Natural killer cell treated with Interleukin-12 subunit alpha and Interleukin-12 subunit beta and Interleukin-15 and Interleukin-18, amount 100 ng/mL, for 72 hours (primary cell): ENCODE measurements at places on chromosomes 3 and 15. TPM values are rescaled to one million over a fixed set of nuclear protein-coding genes. Genes with fewer than 3 reads are reported as not detected.
A peak's percentile ranks its signal among the peaks of the same experiment; 100 is the strongest.

The PDHB gene
- total RNA-seq, result 30.6 TPM

The C3orf22 gene
- total RNA-seq, result not detected

DNA sequence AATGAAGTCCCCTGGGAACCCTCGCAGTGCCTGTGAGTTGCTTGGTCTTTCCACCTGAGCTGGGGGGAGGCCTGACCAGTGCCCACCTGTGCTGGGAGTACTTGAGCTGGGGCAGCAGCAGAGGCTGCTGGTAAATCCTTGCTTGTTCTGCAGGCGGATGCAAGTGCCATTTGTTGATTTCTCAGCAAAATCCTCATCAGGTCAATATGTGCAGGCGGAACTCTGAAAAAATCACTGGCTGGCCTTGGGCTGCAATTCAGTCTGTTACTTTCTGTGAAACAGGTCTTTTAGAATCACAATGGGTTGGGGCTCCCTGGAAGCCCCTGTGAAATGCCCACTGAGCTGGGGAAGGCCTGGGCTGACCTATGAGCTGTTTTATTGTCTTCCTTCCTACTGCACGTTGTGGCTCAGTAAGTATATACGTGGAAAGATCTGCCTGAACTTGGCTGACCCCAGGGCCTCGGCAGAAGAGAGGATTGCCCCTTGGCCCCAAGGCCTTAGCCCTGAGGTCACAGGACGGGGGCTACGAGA lies 182.0 kb upstream of the RGMA start:
- H3K27me3 ChIP-seq, result no peaks in the 10 kb centered on the region
- no peak overlapping the region for H3K4me3 ChIP-seq
- no peak for DNase-seq

DNA sequence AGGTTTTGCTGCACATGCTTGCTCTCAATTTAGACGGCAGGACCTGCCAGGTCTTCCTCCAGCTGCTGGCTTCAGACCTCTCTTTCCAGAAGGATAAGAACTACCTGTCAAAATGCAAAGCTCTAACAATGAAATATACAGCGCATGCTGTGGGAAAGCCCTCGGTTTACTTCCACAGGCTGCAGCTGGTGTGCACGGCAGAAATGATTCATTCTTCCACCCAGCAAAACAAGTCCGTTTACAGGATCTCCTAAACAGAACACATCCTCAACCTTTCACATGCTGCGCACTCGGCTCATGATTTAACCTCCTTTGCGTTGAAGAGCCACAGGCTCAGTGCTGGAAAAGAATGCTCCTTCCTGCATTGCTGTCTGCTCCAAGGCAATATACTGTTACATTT lies 92.4 kb upstream of the WNT5A start:
- H3K4me3 ChIP-seq, result no peak overlapping the region
- no peaks in the 10 kb centered on the region for H3K36me3 ChIP-seq
- DNase-seq, result no peak
- H3K27ac ChIP-seq, result no peak overlapping the region
- no peaks in the 10 kb centered on the region for H3K4me1 ChIP-seq
- no peaks in the 10 kb centered on the region for H3K27me3 ChIP-seq

The RBPMS2 gene
- total RNA-seq, result 0.33 TPM

DNA sequence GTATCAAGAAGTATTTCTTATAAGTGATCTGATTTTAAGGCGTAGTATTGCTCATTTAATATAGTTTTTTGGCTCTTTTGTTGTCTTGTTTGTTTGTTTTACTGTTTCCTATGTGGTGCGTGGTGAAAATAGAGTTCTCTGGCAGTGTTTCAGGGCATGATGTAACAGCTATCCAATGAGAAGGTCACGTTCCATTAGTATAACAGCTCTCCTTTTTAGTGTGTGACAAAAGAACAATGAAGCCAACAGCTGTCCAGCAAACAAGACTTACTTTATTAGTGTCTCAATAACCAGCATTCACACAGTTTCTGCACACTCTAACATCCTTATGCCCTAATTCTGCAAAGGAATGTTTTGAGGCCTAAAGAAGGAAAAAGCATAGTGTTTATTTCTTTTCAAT lies 127.9 kb downstream of the SLC25A26 start:
- no peak for DNase-seq
- H3K27ac ChIP-seq, result no peak overlapping the region
- peaks cover 20% of the 10 kb centered on the region for H3K4me1 ChIP-seq
- no peak overlapping the region for H3K4me3 ChIP-seq
- H3K36me3 ChIP-seq, result peaks cover 23% of the 10 kb centered on the region
- no peaks in the 10 kb centered on the region for H3K27me3 ChIP-seq

GRCh38 chr15:66700412-66700801 lies 1.6 kb upstream of the SMAD6 start:
- H3K4me3 ChIP-seq, result peak overlapping the region; percentile 74
- H3K36me3 ChIP-seq, result no peaks in the 10 kb centered on the region
- no peak for DNase-seq
- H3K27me3 ChIP-seq, result peaks cover 21% of the 10 kb centered on the region
- no peak overlapping the region for H3K27ac ChIP-seq
- peaks cover 17% of the 10 kb centered on the region for H3K4me1 ChIP-seq

GRCh38 chr3:146449613-146450012 lies 19.7 kb downstream of the PLSCR2 start:
- no peaks in the 10 kb centered on the region for H3K4me1 ChIP-seq
- no peak for DNase-seq
- no peak overlapping the region for H3K4me3 ChIP-seq
- H3K27me3 ChIP-seq, result peaks cover 9% of the 10 kb centered on the region
- no peak overlapping the region for H3K27ac ChIP-seq

DNA sequence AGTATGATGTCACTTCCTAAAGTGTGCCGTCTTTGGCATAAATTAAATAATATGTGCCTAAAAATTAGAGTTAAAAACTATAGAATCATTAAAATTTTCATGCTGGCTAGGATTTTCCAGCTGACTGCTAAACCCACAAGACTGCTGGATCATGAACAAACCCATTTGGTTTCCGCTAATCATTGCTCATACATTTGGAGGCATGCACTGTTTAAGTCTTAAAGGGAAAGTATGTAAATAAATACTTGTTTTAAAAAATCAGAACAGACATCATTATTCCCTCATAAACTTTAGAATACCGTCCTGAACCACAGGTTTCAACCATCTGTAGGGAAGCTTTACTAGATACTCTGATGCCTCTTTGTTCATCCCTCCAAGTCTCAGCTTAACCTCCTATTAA lies 26.5 kb downstream of the ATP6V1A start:
- no peaks in the 10 kb centered on the region for H3K36me3 ChIP-seq
- H3K27me3 ChIP-seq, result no peaks in the 10 kb centered on the region
- DNase-seq, result no peak
- H3K27ac ChIP-seq, result no peak overlapping the region

GRCh38 chr3:49027634-49028033 lies 1.6 kb downstream of the IMPDH2 start:
- H3K4me1 ChIP-seq, result peaks cover 44% of the 10 kb centered on the region
- H3K4me3 ChIP-seq, result peak overlapping the region; percentile 94
- no peaks in the 10 kb centered on the region for H3K27me3 ChIP-seq
- DNase-seq, result no peak
- H3K27ac ChIP-seq, result peak overlapping the region; percentile 99

DNA sequence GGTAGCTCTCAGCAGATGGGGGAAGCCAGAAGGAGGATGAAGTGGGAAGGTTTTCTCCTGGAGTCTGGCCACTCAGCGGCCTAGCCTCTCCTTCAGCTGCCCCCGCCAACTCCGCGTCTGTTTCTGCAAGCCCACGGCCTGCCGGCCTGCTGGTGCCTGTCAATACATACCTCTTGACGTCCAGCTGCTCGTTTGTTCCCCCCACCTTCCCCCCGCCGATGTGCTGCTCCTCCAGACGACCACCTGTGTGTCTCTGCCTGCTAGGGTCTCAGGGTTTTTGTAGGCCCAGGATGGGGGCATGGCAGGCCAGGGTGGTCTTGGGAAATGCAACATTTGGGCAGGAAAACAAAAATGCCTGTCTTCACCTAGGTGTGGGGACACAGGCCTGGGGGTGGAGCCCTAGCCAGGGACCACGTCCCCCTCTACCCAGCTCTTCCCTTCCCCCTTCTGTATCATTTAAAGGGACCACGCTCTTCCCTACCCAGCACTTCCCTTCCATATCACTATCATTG lies 137.8 kb downstream of the ALCAM start:
- H3K4me1 ChIP-seq, result no peaks in the 10 kb centered on the region
- H3K4me3 ChIP-seq, result no peak overlapping the region
- H3K27me3 ChIP-seq, result peaks cover 6% of the 10 kb centered on the region
- H3K27ac ChIP-seq, result no peak overlapping the region
- H3K36me3 ChIP-seq, result no peaks in the 10 kb centered on the region

The ECE2 gene
- not detected for total RNA-seq

- peak within 1 kb of the TSS; percentile 96 for H3K27ac ChIP-seq
- H3K4me1 ChIP-seq, result peaks cover 28% of the 10 kb centered on the region
These were observed at the start of gene RAB11A for GRCh38 chr15:65869126-65869953. RAB11A (plus strand) TSS chr15:65869491; CDS start chr15:65869586, 95 bp downstream.

- DNase-seq, result no peak
- no peak overlapping the region for H3K4me3 ChIP-seq
- H3K36me3 ChIP-seq, result no peaks in the 10 kb centered on the region
- peaks cover 12% of the 10 kb centered on the region for H3K27me3 ChIP-seq
- H3K27ac ChIP-seq, result no peak overlapping the region
These were observed 20.4 kb downstream of the PTH1R start for GRCh38 chr3:46897829-46898320.

- peaks cover 11% of the 10 kb centered on the region for H3K36me3 ChIP-seq
- H3K4me1 ChIP-seq, result peaks cover 6% of the 10 kb centered on the region
These were observed 144.0 kb upstream of the SUCLG2 start for GRCh38 chr3:67798412-67798811.

DNA sequence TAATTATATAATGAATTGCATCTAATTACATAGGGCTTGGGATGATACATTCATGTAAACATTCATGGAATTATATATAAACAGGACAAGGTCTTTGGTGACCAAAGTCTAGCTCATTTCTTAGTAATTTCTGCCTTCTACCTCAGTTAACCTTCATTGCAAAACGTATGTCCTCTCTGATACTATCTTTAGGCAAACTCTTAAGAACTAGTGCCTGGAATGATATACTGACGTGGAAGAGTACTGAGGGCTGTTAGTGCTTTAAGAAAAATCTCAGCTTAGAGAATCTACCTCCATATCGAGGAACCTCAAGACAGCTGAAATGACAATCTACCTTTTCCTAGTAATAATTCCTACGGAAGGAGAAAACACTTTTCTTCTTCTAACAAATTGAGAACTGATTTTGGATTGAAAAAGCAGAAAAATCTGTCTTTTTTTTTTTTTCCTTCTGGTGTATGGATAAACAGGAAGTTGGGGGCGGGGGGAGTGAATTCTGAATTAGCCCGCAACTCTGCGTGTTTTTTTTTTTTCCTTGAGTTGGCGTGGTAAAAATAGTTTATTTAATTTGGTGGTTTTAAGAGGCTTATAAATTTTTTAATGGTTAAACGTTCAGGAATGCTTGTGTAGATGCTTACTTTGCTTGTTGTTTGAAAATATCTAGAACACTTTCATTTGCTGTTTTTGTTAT lies 43.2 kb downstream of the RARB start:
- no peak overlapping the region for H3K27ac ChIP-seq
- DNase-seq, result no peak
- peaks cover 13% of the 10 kb centered on the region for H3K4me1 ChIP-seq
- H3K36me3 ChIP-seq, result no peaks in the 10 kb centered on the region

The TRA2B gene
- total RNA-seq, result 286 TPM

DNA sequence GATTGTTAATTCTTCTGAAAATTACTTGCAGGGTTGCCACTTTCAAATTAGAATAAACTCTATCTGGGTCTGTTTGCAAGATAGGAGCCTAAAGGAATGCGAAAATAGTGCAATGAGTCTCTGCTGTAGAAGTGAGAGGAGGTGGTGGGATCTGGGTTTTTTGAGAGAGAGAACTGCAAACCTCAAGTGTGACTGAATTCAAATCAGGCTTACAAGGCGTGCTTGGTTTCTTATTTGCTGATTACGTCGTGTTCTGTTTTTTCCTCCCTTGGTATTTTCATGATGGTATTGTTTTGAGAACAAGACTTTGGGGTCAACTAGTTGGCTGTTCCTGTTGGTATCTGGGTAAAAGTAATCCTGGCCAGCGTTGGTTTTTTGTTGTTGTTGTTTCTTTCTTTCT lies 490.9 kb upstream of the CFAP20DC start:
- peaks cover 13% of the 10 kb centered on the region for H3K4me1 ChIP-seq
- peak overlapping the region; percentile 34 for H3K27ac ChIP-seq
- H3K36me3 ChIP-seq, result no peaks in the 10 kb centered on the region
- no peak for DNase-seq

The INAFM2 gene
- total RNA-seq, result 17.5 TPM

DNA sequence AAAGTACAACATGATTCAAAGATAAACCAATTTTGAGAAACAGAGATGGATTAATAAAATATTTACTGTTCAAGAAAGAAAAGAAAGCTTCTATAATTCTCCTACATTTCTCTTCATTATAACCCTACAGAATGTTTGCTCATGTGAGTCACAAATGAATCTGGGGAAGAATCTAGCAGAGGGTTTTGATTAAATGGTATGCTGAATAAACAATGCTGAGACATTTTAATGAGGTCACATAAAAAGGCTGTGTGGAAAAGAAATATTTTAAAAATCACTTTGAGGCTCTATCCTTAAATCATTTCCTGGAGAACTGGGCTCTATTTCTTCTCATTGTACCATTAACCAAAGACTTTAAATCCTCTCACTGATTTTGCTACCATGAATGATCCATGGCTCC lies 727.7 kb downstream of the NTRK3 start:
- H3K4me1 ChIP-seq, result no peaks in the 10 kb centered on the region
- H3K4me3 ChIP-seq, result no peak overlapping the region
- H3K36me3 ChIP-seq, result no peaks in the 10 kb centered on the region
- no peaks in the 10 kb centered on the region for H3K27me3 ChIP-seq

DNA sequence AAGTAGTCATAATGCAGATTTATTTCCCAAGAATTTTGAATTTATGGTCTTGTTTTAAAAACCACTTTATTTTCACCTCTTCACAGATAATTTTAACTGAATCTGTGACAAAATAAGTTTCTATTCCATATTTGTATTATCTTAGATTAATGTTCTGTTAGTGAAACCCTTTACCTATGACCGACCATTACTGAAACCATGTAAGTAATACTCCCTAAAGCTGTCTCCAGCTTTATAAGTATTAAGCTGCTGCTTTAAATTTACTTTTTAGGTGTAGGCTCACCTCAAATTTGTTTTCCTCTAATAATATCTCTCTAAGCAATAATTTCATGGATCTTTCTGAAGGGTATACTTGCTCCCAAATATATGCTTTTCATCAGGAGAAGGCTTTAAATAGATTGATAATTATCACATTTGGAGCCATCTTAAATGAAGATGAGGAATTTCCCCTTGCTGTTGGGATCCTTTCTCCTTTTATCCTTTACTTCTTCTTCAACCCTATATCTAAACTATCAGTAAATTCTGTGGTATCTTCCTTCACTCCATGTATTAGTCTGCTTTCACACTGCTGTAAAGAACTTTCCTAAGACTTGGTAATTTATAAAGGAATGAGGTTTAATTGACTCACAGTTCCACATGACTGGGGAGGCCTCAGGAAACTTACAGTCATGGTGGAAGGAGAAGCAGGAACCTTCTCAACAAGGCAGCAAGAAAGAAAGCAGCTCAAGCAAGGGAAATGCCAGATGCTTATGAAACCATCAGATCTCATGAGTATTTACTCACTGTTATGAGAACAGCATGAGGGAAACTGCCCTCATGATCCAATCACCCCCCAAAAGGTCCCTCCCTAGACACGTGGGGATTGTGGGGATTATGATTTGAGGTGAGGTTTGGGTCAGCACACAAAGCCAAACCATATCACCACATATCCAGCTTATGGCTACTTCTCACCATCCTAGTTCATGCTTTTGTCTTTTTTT lies 92.3 kb upstream of the P2RY1 start:
- no peaks in the 10 kb centered on the region for H3K4me1 ChIP-seq
- DNase-seq, result no peak
- no peak overlapping the region for H3K27ac ChIP-seq
- no peak overlapping the region for H3K4me3 ChIP-seq
- H3K27me3 ChIP-seq, result no peaks in the 10 kb centered on the region

GRCh38 chr3:179264449-179264848 lies 13.5 kb upstream of the KCNMB3 start:
- peaks cover 12% of the 10 kb centered on the region for H3K4me1 ChIP-seq
- H3K27me3 ChIP-seq, result peaks cover 18% of the 10 kb centered on the region
- no peak overlapping the region for H3K4me3 ChIP-seq
- peaks cover 13% of the 10 kb centered on the region for H3K36me3 ChIP-seq
- no peak for DNase-seq
